ENCODE measurements at places on chromosomes 11 and 22.
A peak's percentile ranks its signal among the peaks of the same experiment; 100 is the strongest.

DNA sequence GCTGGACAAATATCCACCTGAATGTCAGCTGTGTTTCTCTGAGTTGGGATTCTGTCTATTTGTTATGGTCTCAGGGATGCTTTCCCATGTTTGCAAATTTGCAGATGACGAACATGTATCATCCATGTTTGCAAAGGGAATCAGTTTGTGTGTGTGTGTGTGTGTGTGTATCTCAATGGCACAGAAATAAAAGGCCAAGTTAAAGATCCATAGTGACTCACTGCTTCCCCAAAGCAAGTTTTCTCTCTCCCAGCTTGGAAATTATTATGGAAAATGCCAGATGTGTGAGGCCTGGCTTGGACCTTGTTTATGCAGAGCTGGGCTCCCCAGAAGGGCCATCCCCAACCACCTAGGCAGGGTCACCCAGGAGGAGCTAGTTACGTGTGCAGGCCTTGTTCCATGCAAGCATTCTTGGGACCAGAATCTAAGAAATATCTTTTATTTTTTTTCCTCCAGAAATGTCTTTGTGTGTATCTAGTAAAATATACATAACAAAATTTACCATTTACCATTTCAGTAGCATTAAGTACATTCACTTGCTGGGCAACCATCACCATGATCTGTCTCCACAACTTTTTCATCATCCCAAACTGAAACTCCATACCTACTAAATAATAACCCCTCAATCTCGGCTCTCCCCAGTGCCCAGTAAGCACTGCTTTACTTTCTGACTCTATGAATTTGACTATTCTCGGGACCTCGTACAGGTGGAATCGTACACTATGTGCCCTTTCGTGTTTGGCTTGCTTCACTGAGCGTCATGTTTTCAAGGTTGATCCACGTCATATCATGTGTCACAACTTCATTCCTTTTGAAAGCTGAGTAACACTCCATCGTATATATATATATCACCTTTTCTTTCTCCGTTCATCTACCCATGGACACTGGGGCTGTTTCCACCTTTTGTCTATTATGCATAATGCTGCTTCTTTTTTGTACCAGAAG, 56.6 kb upstream of the WNT7B start:
- no peak overlapping the region for H3K4me3 ChIP-seq
- no peak for DNase-seq

- no peak overlapping the region for H3K27ac ChIP-seq
- no peak overlapping the region for H3K4me3 ChIP-seq
- peak; percentile 70 for DNase-seq
- peaks cover 5% of the 10 kb centered on the region for H3K4me1 ChIP-seq
- H3K36me3 ChIP-seq: no peaks in the 10 kb centered on the region
These were observed 6.6 kb upstream of the PTS start for GRCh38 chr11:112219476-112220232.

- H3K36me3 ChIP-seq: no peaks in the 10 kb centered on the region
- H3K4me3 ChIP-seq: no peak overlapping the region
- H3K27ac ChIP-seq: no peak overlapping the region
- H3K27me3 ChIP-seq: peaks cover 8% of the 10 kb centered on the region
- H3K4me1 ChIP-seq: no peaks in the 10 kb centered on the region
These were observed 8.7 kb downstream of the YAP1 start for GRCh38 chr11:102118937-102119336.

DNA sequence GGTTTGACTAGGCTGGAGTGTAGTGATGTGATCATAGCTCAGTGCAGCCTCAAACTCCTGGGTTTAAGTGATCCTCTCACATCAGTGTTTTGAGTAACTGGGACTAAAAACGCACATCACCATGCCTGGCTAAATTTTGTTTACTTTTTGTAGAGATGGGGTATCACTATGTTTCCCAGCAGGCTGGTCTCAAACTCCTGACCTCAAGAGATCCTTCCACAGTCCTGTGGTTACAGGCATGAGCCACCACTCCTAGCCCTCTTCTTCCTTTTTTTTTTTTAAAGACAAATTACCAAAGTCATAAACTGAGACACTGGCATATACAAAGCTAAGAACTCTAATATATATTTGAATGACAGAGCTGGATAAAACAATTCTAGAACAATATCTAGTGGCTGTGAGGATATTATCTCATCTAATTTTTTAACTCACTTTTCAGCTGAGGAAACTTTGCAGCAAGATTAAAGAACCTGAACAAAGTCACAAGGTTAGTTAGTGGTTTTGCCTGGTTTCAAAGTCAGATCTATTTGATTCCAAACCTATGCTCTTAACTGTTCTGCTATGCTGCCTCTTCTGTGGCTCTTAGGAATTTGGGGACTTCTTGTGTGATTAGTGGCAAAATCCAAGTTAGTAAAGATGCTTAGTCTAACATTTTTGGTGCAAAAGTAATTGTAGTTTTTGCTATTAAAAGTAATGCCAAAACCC, 95.3 kb upstream of the RAG2 start:
- no peaks in the 10 kb centered on the region for H3K4me1 ChIP-seq
- H3K4me3 ChIP-seq: no peak overlapping the region
- H3K27me3 ChIP-seq: peaks cover 4% of the 10 kb centered on the region
- no peak overlapping the region for H3K27ac ChIP-seq

DNA sequence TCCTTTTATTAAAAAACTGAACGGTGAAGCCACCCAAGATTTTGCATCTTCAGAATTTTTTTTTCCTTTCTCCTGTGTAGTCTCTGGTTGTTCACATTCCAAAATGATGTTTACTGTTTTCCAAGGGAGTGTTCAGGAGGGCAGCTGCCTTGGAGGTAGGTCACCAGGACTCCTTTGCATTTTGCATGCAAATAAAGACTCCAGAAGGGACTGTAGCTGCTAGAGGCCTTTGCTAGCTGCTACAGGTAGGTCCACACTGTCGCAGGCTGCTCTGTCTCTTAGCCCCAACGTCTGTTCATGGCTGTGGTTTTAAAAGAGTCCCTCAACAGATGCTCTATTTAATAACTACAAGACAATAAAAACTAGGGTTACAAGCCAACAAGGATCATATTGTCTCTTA, 11.4 kb downstream of the CTSC start:
- H3K4me3 ChIP-seq: no peak overlapping the region
- H3K36me3 ChIP-seq: peaks cover 46% of the 10 kb centered on the region
- H3K27me3 ChIP-seq: no peaks in the 10 kb centered on the region
- H3K4me1 ChIP-seq: peaks cover 30% of the 10 kb centered on the region

DNA sequence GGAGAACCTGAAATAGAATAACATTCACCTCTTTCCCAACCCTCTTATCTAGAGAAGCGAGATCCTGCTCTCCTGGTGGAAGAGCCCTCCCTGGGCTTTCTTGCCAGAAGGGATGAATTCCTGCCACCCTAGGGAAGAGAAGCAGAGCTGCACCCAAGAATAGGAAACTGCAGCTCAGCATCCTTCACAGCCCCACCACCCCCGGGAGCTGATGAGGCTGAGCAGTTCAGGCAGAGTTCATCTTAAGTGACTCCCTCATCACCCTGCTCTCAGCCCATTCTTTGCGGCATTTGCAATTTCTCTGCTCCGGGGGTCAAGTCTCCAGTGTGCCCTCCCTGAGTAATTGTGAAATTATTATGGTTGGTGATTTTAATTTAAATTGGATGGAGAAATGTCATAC, 514.9 kb downstream of the BUD13 start:
- no peak overlapping the region for H3K27ac ChIP-seq
- no peak overlapping the region for H3K4me3 ChIP-seq
- H3K27me3 ChIP-seq: peaks cover 14% of the 10 kb centered on the region
- H3K36me3 ChIP-seq: no peaks in the 10 kb centered on the region

DNA sequence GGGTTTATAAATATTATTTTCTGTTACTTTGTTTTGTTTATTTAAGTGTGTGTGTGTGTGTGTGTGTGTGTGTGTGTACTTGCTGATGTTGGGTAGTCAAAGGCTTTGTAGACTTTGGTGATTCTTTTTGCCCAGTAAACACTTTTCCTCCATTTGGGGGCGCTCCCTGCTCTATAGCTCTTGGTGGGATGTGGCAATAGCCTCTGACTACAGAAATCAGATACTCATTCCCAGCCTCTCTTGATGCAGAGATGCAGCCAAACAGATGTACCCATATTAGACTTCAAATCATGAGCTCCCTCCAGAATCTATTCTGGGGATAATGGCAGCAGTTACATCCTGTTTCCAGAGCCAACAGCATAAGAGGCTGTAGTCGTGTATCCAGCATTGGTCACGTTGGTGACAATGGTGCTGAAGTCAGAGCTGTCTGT, 33.4 kb upstream of the APOL5 start:
- peaks cover 13% of the 10 kb centered on the region for H3K27me3 ChIP-seq
- no peak for DNase-seq
- H3K27ac ChIP-seq: no peak overlapping the region
- no peak overlapping the region for H3K4me3 ChIP-seq

- no peak overlapping the region for H3K4me3 ChIP-seq
- H3K36me3 ChIP-seq: no peaks in the 10 kb centered on the region
- peaks cover 5% of the 10 kb centered on the region for H3K27me3 ChIP-seq
- no peak overlapping the region for H3K27ac ChIP-seq
- no peaks in the 10 kb centered on the region for H3K4me1 ChIP-seq
- no peak for DNase-seq
These were observed 542.9 kb downstream of the NTM start for GRCh38 chr11:131913267-131913666.

DNA sequence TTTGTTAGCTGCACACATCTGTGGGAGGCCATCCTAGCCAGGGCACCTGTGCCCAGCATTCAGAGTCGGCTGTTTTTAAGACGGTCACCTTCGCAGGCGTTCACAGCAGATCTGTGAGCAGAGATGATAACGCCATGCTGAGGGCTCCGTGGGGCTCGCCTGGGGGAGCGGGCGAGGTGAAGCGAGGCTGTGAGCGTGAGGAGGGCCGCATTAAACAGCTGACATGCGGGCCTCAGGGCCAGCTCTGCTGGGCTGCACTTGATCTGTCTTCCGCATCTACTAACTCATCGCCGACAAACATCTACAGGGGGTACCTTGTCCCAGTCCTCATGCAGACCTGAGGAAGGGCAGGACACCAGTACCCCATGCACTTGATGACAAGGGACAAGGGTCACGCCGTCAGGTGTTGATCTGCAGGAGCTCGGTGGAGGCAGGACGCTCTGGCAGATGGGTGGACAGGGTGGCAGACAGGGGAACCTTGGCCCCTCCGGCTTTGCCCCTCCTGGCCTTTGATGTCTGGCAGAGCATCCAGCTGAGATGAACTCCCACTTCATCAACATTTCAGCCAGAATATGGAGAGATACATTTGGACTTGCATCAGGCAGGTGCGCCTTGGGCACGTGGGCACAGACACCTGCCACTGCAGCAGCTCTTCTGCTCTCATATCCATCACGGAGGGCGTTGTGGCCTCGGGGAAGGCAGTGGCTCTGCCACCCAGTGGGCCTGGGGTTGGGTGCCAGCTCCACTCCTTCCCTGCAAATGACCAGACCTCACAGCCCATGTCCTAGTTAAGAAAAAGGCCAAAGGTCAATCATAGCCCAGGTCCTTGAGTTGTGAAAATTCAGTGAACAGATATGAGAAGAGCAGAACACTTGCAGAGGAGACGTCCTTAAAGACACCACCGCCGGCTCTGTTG, 822.9 kb downstream of the BRD1 start:
- no peaks in the 10 kb centered on the region for H3K36me3 ChIP-seq
- H3K4me1 ChIP-seq: no peaks in the 10 kb centered on the region
- H3K27me3 ChIP-seq: peaks cover 3% of the 10 kb centered on the region
- no peak overlapping the region for H3K4me3 ChIP-seq

- H3K27ac ChIP-seq: no peak overlapping the region
- no peak overlapping the region for H3K4me3 ChIP-seq
- no peak for DNase-seq
- H3K36me3 ChIP-seq: peaks cover 3% of the 10 kb centered on the region
- peaks cover 23% of the 10 kb centered on the region for H3K27me3 ChIP-seq
- H3K4me1 ChIP-seq: no peaks in the 10 kb centered on the region
These were observed 6.6 kb upstream of the ASCL2 start for GRCh38 chr11:2277008-2277346.

Data from memory B cell (primary cell).